Bone marrow (tissue), 2 donors: ENCODE measurements at places on chromosomes 2 and 18.

- no peak for DNase-seq
Measured at GRCh38 chr2:236343400-236344161, 79.4 kb upstream of the ASB18 start.

- DNase-seq: no peak
Measured at GRCh38 chr2:225916692-225917091, 517.2 kb downstream of the NYAP2 start.

GRCh38 chr2:163734881-163735684, 725 bp downstream of the FIGN start:
- DNase-seq: no peak

- no peak for DNase-seq
Measured at GRCh38 chr2:23649303-23649702, 264.3 kb downstream of the KLHL29 start.

DNA sequence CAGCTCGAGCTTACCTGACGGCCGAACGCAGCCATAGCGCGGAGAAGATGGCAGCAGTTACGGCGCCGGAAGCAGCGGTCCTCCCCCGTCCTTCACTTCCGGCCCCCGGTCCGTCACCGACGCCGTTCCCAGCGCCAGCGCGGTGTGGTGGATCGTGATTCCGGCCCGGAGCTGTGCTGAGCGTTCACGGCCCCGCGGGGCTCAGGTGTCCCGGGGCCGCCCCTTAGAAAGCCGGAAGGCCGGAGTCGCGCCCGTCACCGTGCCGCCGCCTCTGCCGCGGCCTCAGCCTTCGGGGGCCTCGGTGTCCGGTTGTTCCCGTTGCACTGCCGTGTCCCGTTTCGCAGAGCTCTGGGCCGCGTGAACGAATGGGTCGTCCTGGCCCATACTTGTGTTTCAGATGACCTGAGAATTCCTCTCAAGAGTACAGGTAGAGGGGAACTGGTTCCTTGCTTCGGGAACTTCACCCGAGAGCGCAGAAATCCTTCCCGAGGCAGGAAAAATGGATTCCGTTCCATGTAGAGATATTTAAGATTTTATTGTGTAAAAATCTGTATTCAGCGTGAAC, at the start of gene MTERF4:
MTERF4 (minus strand) TSS at position 49 of the 565 bp plus-strand sequence; CDS start at position 35, 14 bp downstream.
- peak; percentile 75 for DNase-seq

DNA sequence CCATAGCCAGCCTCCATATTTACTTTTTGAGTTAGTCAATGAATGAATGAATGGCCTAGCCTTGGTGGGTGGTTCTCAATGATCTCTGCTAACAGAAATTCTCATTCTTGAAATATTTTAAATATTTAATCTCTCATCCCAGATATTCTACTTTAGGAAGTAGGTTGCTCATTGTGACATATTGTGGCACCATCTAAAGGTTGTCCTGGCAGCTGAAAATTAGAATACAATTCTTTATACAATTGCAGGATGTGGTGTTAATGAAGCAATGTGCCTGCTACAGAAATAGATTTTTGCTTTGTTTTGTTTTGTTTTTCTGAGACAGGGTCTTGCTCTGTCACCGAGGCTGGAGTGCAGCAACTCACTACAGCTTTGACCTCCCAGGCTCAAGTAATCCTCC, 35.8 kb downstream of the SCG2 start:
- no peak for DNase-seq

DNA sequence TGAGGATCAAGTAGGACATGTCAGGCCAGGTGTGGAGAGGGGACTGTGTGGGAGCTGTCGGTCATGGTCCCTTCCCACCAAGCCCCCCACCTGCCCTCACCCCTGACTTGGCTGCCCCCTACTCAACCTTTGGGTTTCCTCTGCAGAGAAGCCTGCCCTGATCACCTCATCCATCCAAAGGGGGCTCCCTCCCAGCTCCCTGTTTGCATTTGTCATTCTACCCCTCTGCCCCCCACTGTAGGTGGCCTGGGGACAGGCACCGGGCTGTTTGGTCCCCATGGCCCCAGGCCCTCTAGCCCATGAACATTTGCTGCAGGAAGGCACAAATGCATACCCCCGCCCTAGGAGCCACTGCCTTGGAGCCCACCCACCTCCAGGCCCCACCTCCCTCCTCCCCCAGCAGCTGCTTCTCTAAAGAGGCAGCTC, 115.0 kb downstream of the SMAD7 start:
- DNase-seq: no peak

DNA sequence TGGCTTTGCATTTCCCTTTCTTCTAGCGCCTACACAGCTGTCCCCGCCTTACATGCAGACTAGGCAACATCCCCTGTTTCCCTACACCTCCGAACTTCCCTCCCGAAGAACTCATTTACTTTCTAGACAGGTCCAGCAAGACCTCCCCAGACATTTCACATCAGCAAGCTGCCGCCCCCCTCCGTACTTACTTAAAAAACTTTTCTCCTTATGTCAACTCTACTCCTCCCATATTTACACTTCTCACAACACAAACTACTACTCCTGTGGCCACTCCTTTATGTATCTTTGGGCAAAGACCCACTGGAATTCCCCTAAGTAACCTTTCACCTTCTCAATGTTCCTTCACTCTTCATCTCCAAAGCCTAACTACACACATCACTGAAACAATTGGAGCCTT, 20.4 kb upstream of the ZNF397 start:
- no peak for DNase-seq

DNA sequence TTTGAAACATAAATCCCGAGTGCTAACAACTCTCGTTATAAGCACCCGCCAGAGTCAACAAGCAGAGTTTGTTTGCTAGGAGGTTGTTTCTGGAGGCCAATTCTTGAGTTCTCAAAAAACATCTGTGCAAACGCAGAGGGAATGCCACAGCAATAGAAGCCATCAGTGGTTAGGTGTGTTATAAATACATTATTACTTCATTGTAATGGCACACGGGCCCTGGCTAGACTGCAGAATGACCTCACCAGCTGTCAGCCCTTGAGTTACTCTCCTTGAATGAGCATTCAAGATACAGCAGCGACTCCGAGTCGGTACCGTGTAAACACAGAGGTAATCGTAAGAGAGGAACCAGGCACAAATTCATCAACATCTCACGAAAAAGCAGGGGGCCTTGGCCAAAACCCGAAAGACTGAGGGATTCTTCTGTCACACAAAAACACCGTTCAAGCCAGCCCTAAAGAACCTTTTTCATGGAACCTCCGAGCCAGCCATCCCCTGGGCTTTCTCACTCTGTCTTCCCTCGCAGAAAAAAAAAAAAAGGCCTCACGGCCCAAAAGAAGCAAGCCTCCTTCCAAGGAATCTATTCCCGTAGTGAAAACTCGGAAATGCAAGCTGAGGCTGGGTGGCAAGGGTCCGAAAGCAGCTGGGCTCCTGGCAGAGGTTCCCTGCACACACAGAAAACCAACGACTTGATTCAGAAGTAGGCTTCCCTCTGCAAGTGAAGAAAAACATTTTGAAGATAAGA, 133.7 kb upstream of the MEIS1 start:
- no peak for DNase-seq

DNA sequence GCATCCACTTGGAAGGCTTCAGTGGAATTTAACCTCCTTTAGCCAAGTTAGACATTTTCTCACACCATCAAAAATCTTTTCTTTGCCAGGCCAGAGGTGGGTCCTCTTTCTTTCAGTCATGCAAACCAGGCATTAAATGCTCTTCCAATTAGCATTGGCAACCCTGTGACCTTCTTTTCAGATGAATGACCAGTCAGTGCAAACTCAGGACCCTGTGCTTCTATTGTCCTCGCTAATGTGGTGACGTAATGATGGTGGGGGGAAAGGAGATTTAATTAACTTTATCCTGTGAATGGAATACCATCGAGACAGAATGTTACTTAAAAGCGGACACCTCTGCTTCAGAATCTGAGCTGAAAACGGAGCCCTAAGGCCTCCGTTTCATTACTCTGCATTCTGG, 23.2 kb upstream of the STPG4 start:
- DNase-seq: no peak

DNA sequence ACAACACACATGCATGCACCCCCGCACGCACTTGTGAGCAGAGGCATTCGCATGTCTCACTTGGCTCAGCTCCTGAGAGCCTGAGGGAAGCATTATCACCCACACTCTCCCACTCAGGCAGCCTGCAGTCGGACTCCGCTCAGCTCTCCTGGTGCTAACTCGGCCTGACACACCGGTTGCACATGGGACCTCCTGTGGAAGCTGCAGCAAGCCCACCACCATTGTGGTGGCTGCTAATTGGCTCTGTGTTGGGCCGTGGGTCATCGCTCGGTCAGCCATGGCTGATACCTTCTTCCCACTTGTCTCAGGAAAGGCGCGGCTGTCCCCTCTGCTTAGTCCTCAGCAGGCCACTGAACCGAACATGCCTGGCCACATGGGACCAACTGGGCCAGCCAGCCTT, 13.7 kb upstream of the TEX261 start:
- no peak for DNase-seq

- DNase-seq: no peak
Measured at GRCh38 chr2:5394223-5394622, 298.0 kb upstream of the SOX11 start.

GRCh38 chr2:3170792-3171455, 206.7 kb downstream of the EIPR1 start:
- DNase-seq: no peak

- DNase-seq: no peak
Measured at GRCh38 chr2:188381614-188382013, 89.9 kb downstream of the GULP1 start.

DNA sequence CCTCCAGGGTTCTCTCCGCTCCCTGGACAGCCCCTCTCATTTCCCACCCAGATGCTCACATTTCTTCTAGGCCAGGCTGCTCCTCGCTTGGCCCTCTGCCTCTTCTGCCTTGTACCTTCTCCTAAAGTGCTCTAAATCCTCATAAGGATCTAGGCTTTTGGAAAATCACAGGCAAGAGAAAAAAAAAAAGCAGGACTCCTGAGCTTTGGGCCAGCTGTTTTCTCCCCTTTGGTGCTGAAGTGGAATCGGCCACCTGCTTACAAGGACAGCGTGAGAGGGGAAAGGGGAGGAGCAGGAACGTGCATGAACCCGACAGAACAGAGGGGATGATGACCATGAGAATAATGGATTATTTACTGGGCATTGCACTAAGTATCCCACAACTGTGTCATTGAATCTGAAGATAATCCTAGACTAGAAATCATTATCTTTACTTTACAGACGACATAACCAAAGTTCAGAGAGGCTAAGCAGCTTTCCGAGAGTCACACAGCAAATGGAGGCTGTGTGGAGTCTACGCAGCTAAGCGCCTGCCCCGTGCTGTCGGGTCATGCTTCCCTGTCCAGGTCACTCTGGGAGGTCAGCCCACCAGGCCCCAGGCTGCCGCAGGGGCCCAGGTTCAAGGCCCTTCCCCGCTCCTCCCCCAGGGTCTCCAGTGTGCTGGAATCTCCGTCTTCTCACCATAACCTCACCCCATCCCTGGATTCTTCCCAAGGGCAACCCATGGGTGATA, 141.9 kb downstream of the PXDN start:
- DNase-seq: no peak

- DNase-seq: no peak
Measured at GRCh38 chr2:43980902-43981301, 14.9 kb downstream of the LRPPRC start.

DNA sequence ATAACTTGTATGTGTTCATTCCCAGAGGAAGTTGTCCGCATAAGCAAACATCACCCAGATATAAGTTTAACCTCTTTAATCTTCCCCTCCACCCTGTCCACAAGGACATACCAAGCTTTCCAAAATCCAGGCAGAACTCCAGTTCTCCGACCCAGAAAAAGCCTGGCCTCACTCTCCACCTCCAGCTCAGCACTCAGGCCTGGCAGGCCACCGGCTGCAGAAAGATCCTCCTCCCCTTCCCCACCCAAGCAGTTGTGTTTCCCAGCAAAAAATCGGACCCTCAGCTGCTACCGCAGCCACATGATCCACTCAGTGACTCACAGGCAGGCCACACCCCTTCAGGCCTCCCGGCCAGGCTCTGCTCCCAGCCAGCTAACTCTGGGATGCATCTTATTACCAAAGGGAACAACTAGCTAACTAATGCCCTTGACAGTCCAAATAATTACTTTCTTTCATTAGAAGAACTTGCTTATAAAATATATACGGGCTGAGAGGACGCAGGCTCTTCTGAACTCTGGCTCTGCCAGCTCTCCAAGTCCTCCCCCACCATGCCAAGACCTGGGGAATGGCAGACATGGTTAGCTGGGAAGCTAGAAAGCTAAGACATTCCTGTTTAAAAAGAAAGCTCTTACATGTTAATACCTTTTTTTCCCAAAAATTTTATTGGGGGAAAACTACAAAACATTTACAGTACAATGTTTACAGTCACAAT, 4.5 kb downstream of the ZFP36L2 start:
- peak; percentile 77 for DNase-seq

DNA sequence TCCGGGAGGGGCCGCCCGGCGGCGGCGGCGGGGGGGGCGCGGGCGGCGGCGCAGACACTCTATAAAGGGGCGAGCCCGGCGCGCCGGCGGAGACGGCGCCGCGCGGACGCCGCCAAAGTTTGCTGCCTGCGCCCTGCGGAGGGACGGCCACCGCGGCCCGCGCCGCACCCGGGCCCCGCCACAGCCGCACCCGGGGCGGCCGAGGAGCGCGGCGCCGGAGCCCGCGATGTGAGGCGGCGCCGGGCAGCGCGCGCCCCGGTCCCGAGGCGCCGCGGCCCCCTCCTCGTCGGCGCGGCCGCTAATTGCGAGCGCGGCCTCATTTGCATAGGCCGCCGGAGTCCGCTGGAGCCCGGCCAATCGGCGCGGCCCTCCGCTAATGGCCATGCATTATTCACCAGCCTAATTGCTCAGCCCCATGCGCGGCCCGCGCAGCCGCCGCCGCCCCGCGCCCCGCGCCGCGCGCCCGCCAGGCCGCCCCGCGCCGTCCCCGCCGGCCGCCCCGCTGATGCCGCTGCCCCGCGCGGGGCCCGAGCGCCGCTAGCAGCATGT, at the start of gene SALL3:
SALL3 (plus strand) TSS at position 89 of the 549 bp plus-strand sequence; CDS start at position 546, 457 bp downstream.
- DNase-seq: no peak

DNA sequence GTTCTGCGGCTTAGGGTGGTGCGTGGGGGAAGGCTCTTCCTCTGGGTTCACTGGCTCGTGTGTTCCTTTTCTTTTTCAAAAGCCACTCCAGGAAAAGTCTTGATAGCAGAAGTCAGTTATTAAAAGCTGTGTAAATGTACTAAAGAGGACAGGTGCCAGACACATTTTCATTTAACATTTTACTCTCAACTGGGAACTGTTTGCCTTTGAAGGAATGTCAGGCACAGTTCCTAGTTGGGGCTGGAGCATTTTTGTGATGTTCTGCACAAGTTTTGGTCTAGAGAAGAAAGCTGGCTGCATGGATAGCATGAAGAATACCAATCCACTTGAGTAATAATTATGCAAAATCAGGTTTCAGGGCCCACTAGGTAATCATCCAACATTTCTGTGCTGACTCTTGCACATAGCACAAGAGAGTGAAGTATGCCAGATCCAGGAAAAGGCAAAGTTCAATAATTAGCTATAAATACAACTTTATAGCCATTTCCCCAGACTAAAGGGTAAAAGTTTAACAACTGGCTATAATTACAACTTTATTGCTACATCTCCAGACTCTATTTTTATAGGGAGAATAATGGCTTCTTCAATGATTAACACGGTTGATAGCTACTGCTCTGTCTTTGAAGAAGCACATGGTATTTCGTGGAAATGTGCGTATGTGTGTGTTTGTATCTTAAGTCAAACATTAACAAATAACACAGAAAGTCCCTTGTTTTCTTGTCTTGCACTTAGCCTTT, 16.2 kb downstream of the SCYGR8 start:
- no peak for DNase-seq
